ENCODE measurements at places on chromosomes 6 and 20.

DNA sequence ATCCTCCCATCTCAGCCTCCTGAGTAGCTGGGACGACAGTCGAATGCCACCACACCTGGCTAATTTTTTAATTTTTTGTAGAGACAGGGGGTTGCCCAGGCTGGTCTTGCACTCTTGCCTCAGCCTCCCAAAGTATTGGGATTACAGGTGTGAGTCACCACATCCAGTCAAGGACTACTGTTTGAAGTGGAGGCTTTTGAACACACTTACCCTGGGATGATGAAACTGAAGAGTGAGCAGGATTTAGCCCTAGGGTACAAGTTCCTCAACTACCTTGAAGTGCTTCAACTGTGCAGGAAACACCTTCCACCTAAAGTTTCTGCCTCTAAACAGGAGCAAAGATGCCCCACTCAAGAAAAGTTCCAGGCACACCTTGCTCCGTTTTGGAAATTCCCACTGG lies 15.7 kb upstream of the PARD6B start:
- no peak for DNase-seq

DNA sequence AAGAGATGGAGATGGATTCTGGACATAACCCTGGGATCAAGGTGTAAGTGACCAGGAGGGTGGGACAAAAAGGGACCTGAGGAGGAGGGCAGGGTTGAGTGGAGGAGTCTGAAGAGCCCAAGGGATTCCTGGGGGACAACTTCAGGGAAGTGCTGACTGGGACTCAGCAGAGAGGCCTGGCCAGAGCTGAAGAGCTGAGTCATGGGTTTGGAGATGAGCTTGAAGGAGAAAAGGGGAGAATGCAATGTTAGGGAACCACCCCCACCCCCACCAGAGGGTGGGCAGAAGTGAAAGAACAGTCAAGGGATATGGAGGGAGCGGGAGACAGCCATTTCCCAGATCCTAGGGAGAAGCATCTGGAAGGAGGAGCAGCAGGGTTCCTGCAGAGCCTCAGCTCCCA lies 55.2 kb downstream of the INSM1 start:
- DNase-seq = no peak

DNA sequence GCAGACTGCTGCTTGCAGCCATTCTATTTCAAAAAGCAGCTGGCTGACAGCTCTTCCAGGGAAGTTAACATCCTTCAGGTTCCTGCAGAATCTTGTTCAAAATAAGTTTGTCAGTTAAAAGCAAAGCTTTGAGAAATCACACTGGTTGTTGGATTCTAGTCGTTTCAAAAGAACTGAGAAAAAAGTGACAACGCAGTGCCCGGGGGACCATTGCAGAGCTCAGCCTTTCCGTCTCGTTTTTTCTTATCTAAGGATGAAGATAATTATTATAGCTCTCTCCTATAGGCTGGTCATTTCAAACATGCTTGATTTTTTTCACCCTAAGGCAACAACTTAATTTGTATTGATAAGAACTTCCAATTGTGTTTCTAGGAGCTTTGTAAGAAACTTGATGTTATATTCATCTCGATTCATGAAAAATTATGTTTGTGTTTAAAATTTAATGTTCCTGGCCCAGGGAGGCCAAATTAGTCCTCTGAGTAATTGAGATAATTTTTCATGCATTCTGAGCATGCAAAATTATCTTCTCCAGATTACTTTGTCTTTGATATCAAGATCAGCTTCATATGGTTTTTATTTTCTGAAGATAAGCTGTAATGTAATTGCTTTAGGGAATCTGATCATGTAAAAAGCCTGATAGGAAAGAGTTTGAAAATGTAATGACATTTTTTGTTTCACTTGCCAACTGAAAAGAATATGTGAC lies 58.4 kb downstream of the SNAP25 start:
- DNase-seq = no peak

- DNase-seq = no peak
These were observed 93.2 kb downstream of the TBX18 start for GRCh38 chr6:84671183-84671582.

DNA sequence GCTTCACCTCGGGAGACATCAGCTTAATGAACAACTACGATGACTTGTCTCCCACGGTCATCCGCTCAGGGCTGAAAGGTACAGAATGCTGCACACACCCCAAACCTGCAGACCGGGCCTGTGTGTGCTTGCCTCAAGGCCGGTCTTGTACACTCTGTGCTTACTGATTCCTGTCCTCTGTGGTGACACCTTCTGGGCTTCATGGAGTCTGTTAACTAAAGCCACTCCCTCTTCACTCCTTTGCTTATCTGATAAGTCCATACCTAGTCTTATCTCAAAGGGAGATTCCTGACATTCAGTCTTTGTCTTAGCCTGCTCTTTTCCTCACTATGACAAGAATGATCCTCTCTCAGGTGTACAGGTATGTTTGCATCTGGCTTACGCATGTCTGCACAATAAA lies 107.7 kb upstream of the TMEM181 start:
- DNase-seq = no peak

- DNase-seq = no peak
These were observed 37.5 kb downstream of the YTHDF1 start for GRCh38 chr20:63178446-63178820.

GRCh38 chr20:56628015-56628872 lies 862 bp upstream of the TFAP2C start:
- no peak for DNase-seq

GRCh38 chr6:13358511-13358910 lies 30.2 kb upstream of the TBC1D7 start:
- DNase-seq = no peak

DNA sequence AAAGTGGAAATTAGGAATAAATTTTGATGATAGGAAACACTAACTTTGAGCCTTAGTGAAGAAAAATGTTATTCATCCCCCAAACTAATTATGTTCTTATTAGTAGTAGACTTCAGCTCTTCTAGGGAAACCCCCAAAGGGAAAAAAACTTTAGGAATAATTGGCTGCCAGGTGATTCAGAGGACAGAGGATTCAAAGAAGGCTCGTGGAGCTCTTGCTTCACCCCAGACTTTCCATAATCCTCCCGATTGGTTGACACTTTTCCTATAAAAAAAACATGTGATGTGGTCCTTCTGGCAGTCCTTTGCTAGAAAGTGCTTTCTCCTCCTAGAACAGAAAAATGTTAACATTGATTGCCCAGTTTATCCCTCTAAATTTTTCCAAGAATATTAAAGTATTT lies 5.6 kb upstream of the CCDC170 start:
- DNase-seq = no peak

DNA sequence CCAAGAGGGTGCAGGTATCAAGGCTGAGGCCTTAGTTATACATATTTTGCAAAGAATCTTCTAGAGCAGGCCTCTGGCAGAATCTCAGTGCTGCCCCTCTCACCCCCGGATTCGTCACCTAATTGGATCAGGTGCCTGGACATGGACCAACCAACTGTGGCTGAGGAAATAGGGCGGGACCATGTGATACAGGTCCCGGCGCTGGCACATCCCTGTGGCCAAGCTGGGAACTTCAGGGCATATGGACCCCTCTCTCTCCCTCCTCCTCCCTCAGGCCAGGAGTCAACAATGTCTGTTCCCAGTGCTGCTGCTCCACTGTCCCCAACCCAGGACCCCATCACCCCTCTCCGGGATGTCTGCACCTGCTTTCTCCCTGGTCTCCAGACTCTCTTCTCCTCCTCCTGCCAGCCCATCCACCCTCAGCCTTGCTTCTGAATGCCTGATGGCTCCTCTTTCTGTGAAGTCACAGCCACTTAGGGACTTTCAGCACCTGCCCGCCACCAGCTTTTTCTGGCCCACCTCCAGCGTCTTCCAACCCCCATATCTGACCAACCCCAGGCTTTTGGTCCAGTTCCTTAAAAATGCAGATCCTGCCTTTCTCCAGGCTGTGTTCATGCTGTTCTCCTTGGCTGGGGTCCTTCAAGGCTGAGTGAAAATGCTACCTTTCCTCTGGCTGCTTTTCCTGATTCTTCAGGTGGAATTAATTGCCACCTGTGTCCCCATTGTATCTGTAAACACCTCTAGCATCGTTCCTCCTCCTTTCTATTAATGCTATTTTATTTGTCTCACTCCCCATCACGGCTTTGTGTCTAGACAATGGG lies 19.0 kb upstream of the MLN start:
- DNase-seq = no peak

GRCh38 chr6:2959909-2960719 lies 11.3 kb downstream of the SERPINB6 start:
- DNase-seq = peak; percentile 61

DNA sequence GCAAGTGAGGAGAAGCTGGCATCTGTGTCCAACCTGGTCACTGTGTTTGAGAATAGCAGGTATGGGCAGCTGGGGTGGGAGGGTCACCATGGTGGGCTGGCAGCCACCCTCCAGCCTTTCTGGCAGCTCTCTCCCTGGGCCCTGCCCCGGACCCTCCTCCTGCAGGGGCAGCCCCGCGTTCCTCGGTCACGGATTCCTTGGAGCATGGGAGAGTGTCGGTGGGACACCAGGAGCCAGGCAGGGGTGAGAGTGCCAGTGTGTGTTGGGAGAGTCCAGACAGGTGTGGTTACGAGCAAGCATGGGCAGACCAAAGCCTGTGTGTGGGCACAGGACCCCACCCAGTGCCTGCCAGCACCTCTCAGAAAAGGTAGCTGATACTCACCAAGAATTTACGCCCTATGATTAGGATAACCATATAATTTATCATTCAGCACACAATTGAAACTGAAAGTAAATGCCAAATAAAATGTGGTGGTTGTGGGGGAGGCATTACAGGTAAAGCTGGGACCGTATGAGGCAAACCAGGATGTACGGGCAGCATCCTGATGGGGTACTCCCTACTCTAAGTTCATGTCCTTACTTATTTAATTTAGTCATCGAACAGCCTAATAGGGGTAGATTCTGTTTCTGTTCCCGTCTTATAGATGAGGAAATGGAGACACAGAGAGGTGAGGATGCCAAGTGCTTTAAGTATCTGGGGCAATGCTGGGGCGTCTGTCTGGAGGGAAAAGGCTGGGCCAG lies 542 bp downstream of the FGD2 start:
- DNase-seq = no peak

- DNase-seq = no peak
These were observed 338.0 kb downstream of the ADGRB3 start for GRCh38 chr6:68973066-68973465.

DNA sequence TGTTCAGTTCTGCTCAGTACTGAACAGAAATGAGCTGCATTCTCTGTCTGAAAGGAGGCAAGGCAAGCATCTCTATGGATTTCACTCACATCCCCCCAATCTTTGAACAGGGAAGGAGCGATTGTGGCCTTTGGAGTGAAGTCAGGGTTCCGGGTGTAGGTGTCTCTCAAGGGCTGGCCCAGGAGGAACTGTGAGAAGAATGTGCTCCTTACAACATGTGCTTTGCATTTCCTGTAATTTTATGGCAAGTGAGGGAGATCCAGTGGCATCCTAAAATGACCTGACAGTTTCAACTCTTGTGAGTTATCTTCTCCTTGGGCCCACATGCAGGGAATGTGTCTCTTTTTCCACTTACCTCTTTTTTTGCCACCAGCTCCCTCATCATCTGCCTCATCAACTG lies 63.0 kb upstream of the RIN2 start:
- DNase-seq = no peak

- peak; percentile 65 for DNase-seq
These were observed 116.5 kb downstream of the TCP11 start for GRCh38 chr6:35024551-35025054.

DNA sequence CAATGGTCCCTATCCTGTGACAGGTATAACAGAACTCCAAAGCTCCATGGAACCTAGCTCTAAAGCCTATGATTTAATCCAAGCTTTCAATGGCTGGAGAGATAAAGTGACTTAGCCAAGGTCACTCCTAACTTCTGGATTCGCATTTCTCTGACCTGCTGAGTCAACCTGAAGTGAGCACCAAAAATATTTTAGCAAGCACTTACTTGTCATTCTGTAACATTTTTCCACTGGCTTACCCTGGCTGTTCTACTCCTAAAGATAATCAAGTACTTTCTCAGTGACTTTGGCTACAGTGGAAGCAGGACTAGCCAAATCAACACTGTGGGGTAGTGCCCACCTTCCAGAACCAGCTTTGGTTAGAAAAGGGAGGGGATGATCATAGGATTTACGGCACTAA lies 188.3 kb downstream of the OGFRL1 start:
- DNase-seq = no peak

- no peak for DNase-seq
These were observed 556.7 kb upstream of the HTR1E start for GRCh38 chr6:86380571-86381125.

DNA sequence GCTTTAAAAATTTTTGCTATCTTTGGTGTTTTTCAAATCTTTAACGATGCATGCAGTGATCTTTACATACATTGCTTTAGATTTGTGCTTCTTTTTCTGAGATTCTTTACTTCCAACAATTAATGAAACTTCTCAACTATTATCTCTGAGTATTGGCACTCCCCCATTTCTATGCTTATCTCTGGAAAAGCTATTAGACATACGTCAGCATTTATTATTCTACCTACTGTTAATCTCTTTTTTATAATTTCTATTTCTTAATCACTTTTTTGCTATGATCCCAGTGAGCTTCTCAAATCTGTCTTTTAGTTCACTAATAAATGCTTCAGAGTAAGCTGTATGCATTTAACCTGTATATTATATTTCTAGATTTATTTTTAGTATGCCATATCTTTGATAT lies 264.2 kb upstream of the TFAP2D start:
- no peak for DNase-seq

GRCh38 chr6:34731393-34732060 lies 25.8 kb upstream of the SNRPC start:
- DNase-seq = no peak

DNA sequence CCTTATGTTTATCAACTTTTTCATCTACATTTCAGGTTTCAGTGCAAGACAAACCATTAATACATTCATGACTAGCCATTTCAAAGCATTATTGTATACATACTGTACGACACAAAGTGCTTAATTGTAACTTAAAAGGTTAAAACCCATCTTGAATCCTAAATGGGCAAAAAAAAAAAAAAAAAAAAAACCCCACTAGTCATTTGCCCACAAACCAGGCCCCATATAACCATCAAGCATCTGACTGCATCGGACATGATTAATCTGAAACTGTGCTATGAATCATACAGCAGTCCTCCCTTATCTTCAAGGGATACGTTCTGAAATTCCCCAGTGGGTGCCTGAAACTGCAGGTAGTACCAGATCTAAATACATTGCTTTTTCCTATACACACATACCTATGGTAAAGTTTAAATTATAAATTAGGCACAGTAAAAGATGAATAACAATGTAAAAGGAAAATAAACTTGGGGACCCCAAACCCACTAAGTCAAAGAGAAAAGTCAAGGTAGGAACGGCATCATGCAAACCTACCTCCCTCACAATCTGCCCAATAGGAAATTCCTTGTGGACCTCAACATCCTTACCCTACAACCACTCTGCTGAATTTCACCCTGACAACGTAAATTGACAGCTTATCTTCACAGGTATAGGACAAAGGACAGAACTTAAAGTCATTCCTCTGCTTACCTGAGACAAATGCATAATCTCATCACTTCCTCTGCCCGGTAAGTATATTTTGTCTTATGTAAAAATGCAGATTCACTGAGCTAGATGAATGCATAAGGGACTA lies 14.3 kb downstream of the B4GALT5 start:
- DNase-seq = no peak

Measured in astrocyte of the spinal cord (primary cell).